Epithelial cell of proximal tubule (primary cell): ENCODE measurements at places on chromosomes 5 and 9. TPM values are rescaled to one million over a fixed set of nuclear protein-coding genes. Genes with fewer than 3 reads are reported as not detected.

- no peak for DNase-seq
These were observed 5.9 kb downstream of the ALAD start for GRCh38 chr9:113395000-113395861.

GRCh38 chr5:142590451-142591231 lies 95.2 kb downstream of the FGF1 start:
- DNase-seq: no peak

GRCh38 chr5:9619331-9620092 lies 10.6 kb downstream of the TAS2R1 start:
- no peak for DNase-seq

Gene PGM5
- total RNA-seq: 1.2 TPM in 1 of 2 replicates, not detected in the other

- no peak for DNase-seq
These were observed 85.6 kb upstream of the CCDC112 start for GRCh38 chr5:115381911-115382662.

DNA sequence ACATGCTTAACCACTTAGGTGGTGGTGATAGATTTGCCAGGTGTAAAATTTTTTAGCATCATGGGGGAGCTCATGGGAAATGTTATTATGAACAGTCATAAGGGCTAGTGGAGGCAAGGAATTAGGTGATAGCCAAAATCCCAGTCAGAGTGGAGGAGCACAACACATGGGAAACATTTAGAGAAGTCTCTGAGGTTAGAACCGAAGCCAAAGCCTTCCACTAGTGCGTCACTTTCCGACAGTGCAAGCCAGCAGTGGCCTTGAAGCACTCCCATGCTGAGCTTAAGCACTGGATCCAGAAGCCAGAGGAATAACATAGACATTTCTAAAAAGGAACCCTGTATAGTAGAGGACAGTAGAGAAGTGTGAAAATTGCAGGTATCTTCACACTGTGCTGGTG lies 101.5 kb upstream of the SNX2 start:
- no peak for DNase-seq

DNA sequence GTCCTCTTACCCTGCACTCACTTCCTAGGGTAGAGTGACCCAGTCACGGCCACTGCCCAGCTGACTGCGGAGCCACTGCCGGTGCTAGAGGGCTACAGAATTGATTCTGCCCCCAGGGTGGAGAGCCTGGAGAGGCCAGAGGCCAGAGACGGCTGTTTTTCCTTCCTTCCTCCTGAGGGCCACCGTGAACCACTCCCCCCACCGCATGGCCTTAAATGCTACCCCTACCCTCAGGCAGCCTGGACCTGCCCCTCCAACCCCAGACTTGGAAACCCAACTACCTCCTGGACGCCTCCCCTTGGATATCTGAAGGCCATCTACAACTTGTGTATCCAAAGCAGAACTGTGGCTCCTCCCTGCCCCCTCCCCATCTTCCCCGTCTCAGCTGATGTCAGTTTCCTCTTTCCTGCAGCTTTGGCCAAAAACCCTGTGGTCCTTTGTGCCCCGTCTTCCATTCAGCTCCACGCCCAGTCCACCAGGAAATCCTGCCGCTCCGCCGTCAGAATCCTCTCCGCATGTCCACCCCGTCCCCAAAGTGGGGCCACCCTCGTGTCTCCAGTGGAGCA lies 16.3 kb downstream of the SH2D3C start:
- no peak for DNase-seq

DNA sequence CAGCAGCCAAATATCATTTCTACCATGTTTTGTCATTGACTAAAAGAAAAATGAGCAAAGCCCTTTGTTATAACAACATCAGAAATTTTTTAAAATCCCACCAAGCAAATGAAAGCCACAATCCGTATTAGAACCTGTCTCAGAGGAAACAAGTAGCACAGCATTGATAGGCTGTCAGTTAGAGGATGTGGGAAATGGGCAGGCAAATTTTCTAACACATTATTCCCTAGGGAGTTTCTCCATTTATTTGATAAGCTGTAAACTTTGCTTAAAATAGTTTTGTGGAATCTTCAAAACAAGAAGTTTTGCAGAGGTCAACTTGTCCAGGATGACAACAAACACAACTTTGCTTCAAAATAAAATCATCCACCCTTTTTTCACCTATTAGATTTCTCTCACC lies 53.6 kb upstream of the APC start:
- no peak for DNase-seq

- DNase-seq: no peak
These were observed 1005.5 kb upstream of the PTPRD start for GRCh38 chr9:11618241-11618805.

DNA sequence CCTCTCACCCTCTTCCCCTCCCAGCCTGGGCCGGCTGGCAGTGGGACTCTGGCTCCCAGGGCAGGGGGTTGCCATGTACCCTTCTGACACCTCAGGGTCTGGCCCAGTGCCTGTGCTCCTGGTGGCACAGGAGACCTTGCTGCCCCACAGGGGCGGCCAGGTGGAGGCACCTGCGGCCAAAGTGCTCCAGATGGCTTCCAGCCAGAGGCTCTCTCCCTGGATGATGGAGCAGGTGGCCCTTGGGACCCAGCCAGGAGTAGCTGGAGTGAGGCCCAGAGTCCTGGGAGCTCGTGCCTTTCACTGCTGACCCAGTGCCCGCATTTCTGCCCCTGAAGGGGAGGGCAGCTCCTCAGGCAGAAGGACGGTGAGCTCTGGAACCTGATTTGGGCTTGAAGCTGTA lies 87.3 kb downstream of the NTNG2 start:
- DNase-seq: no peak

Gene ZNF879
- 2.2 and 2.4 TPM in 2 replicates for total RNA-seq

- no peak for DNase-seq
These were observed 126.2 kb upstream of the SLC28A3 start for GRCh38 chr9:84466580-84467285.

Gene SHOC1
- 0.07 TPM in 1 of 2 replicates, not detected in the other for total RNA-seq

- DNase-seq: no peak
These were observed 88.3 kb downstream of the SNCAIP start for GRCh38 chr5:122400341-122400740.

- DNase-seq: no peak
These were observed 96.5 kb downstream of the GABBR2 start for GRCh38 chr9:98612061-98612752.

DNA sequence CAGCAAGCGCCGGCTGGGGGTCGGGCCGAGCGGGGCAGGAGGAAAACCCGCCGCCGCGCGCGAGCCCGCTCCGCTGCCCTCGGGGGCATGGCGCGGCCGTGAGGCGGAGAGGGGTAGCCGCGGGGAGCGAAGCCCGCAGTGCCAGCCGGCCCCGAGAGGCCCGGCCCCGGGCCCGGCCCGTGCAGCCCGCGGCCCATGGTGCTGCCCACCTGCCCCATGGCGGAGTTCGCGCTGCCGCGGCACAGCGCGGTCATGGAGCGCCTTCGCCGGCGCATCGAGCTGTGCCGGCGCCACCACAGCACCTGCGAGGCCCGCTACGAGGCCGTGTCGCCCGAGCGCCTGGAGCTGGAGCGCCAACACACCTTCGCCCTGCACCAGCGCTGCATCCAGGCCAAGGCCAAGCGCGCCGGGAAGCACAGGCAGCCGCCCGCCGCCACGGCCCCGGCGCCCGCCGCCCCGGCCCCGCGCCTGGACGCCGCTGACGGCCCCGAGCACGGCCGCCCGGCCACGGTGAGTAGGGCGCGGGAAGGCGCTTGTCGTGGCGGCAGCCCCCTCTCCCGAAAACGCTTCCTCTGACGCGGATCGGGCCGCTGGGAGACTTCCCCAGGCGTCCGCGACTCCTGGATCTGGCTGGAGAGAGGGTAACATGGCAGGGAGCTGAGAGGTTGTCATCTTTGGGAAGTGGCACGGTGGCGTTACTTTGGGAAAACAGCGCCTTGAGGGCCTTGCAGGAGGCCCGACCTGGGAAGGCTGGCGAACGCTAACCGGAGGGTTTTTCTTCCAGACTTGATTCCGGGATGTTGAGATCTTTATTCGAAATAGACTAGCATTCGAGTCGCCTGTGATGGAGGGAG lies 523 bp downstream of the MAML1 start:
- no peak for DNase-seq

Gene NMUR2
- total RNA-seq: 0.22 TPM in 1 of 2 replicates, not detected in the other

- no peak for DNase-seq
These were observed at the start of gene GABRA1 for GRCh38 chr5:161847941-161848391. TSS of gene GABRA1 (plus strand) at chr5:161848120. CDS start at chr5:161850811, 2,691 bp downstream.

DNA sequence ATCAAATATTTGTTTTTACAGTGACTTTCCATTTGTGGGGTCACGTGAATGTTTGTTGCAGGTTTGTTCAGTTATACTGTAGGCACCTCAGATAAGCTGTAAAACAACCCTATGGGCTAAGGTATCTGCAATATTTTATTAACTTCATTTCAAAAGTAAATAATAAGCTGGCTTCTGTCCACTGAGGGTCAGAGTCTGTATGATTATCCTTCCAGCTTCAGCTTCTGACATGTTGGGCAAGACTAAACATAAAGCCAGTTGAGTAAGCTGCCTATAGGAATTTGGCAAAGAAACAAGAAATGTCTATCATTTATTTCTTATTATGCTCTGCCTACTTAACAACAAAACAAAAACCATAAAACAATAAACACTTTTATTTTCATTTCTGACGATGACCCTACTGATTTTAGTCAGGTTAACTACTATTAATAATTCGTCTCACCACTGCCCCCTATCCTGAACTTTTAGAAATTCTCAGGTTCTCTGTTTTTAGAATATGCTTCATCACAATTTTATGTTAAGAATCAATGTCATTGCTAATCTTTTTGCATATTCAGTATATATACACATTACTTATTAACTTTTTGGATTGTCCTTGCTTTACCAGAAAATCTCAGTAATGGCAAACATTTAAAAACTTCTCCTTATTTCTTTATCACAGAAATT lies 413.6 kb upstream of the ADAMTSL1 start:
- no peak for DNase-seq
